Gastrocnemius medialis (tissue), 4 donors: ENCODE measurements at places on chromosomes 1 and 21. TPM values are rescaled to one million over a fixed set of nuclear protein-coding genes. Genes with fewer than 3 reads are reported as not detected.
A peak's percentile ranks its signal among the peaks of the same experiment; 100 is the strongest.

DNA sequence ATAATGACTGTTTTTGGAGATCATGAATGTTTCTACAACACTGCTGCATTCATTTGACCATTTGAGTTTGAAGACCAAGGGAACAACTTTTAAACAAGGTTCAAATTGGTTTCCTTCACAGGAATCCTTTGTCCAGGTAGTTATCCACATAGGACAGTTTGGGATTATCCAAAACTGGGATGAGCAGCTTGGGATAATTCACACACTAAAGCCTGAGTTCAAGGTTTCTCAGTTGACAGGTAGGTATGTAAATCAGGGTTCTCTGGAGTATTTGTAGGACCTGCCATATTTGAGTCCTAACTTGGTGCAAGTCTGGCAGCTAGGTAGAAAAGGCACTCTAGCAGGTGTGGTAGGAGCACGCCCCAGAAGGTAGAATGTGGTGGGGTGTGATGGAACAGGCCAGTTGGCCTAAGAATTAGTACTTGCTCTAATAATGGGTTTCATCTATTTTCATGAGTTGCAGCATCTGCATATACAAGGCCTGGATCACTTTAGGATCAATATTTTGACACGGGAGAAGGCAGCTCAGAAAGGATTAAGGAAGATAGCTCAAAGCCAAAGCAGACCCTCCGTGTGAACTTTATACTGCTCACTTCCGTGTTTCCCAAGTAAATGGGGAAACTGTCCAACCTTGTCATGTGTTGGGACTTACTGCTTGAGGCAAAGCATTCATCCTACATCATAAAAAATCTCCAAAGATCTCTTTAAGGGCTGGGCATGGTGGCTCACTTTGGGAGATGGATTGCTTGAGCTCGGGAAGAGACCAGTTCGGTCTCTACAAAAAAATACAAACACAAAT lies 14.1 kb upstream of the RAB42 start:
- no peaks in the 10 kb centered on the region for H3K36me3 ChIP-seq
- H3K4me1 ChIP-seq, result peaks cover 22% of the 10 kb centered on the region
- H3K27ac ChIP-seq, result no peak overlapping the region
- no peaks in the 10 kb centered on the region for H3K27me3 ChIP-seq
- DNase-seq, result no peak

DNA sequence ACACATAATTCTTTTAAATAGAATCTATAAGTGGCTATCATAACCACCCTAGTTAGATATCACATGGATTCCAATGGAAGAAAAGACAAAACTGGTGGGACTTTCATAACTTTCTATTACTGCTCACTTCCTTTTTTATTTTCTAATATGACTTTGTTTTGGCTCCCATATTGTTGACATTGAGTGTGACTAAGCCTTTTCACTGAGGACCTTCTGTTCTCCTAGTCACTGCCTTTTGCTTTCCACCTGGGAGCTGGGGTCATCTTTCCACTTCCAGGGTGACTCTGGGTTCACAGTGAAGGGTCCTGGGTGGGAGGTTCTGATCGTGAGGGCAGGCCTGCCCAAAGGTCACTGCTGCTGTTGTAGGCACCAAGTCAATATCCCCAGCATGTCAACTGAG lies 275.8 kb downstream of the TGFB2 start:
- H3K4me3 ChIP-seq, result no peak overlapping the region
- no peak overlapping the region for H3K27ac ChIP-seq
- DNase-seq, result no peak
- no peaks in the 10 kb centered on the region for H3K27me3 ChIP-seq
- no peaks in the 10 kb centered on the region for H3K36me3 ChIP-seq
- H3K4me1 ChIP-seq, result no peaks in the 10 kb centered on the region

DNA sequence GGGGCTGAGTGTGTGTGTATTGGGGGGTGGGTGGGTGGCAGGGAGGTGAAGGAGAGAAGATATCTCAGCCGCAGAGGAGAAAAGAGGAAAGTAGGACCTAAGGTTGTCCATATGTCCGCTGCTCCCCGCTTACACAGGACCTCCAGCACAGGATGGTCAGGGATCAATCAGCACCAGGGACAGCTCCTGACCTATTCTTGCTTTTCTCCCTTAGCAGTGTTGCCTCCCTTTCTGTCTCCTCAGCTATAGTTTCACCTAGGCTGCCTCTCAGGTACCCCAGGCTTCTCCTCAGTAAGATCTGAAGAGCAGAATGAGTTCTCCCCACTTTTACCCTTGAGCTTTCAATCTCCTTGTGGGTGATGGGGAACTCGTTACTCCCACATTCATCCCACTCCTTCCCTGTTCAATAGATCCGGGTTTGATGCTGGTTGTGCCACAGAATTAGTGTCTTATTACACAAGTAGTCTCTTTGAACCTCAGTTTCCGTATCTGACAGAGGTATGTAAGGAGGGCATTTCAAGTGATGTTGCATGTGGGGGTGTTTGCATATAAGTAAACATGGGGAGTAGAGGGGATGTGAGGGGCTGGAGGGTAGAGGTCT lies 1.4 kb upstream of the DPH2 start:
- no peak overlapping the region for H3K27ac ChIP-seq
- no peak overlapping the region for H3K4me3 ChIP-seq
- no peak for DNase-seq
- H3K27me3 ChIP-seq, result no peaks in the 10 kb centered on the region

GRCh38 chr1:98184856-98185255 lies 264.0 kb upstream of the DPYD start:
- no peaks in the 10 kb centered on the region for H3K36me3 ChIP-seq
- no peak overlapping the region for H3K4me3 ChIP-seq
- no peaks in the 10 kb centered on the region for H3K27me3 ChIP-seq

GRCh38 chr1:150957666-150958065 lies 17.0 kb downstream of the CERS2 start:
- H3K27ac ChIP-seq, result no peak overlapping the region
- no peaks in the 10 kb centered on the region for H3K27me3 ChIP-seq
- H3K4me1 ChIP-seq, result no peaks in the 10 kb centered on the region
- no peak overlapping the region for H3K4me3 ChIP-seq

DNA sequence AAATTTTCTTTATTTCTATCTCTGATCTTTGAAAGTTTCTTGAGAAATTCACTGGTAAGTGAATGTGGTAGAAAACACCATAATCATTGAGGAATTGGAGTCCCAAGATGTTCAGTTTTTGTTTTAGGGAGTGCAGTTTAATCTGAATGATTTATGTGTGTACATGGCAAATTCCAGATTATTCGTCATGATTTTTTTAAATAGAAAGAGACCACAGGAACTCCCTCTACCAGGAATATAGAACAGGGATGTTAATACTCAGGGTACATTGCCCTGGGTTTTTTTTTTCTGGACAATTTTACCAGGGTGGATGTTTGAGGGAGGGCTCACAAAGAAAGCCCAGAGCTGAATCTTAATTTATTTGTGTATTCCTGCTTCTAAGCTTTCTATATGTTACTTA lies 109.0 kb downstream of the VPS13D start:
- peaks cover 80% of the 10 kb centered on the region for H3K4me1 ChIP-seq
- H3K36me3 ChIP-seq, result no peaks in the 10 kb centered on the region
- peak overlapping the region; percentile 87 for H3K27ac ChIP-seq
- DNase-seq, result no peak

GRCh38 chr1:94383966-94384408 lies 34.2 kb upstream of the ABCD3 start:
- H3K27ac ChIP-seq, result no peak overlapping the region
- no peaks in the 10 kb centered on the region for H3K4me1 ChIP-seq
- no peaks in the 10 kb centered on the region for H3K27me3 ChIP-seq
- DNase-seq, result no peak
- no peaks in the 10 kb centered on the region for H3K36me3 ChIP-seq

GRCh38 chr1:181083842-181084605 lies 4.5 kb upstream of the IER5 start:
- peak; percentile 71 for DNase-seq
- H3K27me3 ChIP-seq, result no peaks in the 10 kb centered on the region

DNA sequence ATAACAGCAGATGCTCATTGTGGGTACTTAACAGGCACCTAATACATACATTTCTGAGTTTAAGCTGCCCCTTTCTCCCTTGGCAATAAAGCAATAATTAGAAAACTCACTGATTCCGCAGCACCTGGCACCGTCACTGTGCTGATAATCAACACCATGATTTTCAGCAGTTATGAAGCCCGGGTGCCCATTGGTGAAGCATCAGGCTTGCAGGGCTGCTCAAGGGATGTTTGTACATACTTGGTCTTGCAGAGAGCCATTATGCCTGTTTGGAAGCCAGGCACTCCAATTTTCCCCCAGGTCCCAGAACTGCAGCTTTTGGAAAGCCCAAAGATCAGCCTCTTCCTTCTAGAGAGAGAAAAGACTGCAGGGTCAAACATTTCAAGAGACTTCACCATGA lies 44.3 kb downstream of the OLIG1 start:
- H3K4me1 ChIP-seq, result peaks cover 4% of the 10 kb centered on the region
- no peak overlapping the region for H3K4me3 ChIP-seq
- no peak for DNase-seq
- peaks cover 50% of the 10 kb centered on the region for H3K27me3 ChIP-seq

DNA sequence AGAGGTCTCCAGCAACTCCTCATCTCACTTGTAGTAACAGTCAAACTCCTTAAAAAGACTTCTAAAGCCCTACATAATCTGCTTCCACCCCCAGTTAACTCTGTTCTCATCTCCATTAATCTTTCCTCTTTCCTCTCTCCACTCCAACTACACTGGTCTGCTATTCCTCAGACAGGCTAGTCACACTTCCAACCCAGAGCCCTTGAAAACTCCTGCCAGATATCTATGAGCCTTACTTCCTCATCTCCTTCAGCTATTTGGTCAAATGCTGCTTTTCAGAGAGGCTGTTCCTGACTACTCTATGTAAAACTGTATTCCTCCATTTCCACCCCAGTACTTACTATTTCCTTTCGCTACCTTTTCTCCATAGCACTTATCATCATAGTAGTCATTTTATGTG lies 24.4 kb downstream of the PCP4L1 start:
- no peaks in the 10 kb centered on the region for H3K4me1 ChIP-seq
- no peak for DNase-seq
- no peaks in the 10 kb centered on the region for H3K36me3 ChIP-seq
- no peak overlapping the region for H3K27ac ChIP-seq
- no peak overlapping the region for H3K4me3 ChIP-seq

GRCh38 chr1:57719274-57719673 lies 295.4 kb upstream of the DAB1 start:
- H3K27me3 ChIP-seq, result no peaks in the 10 kb centered on the region
- H3K4me1 ChIP-seq, result no peaks in the 10 kb centered on the region
- no peak overlapping the region for H3K4me3 ChIP-seq
- no peak overlapping the region for H3K27ac ChIP-seq

The SAMD11 gene
- total RNA-seq, result not detected

The BNIPL gene
- total RNA-seq, result 0.13 TPM

The S100A7 gene
- total RNA-seq, result not detected
